ENCODE measurements at places on chromosomes 6 and 20. TPM values are rescaled to one million over a fixed set of nuclear protein-coding genes. Genes with fewer than 3 reads are reported as not detected.

PKHD1 gene
- total RNA-seq: 0.53 TPM

SIRT5 gene
- total RNA-seq: 11.4 TPM

ARMC12 gene
- not detected for total RNA-seq

MTO1 gene
- 17.7 TPM for total RNA-seq

TAP2 gene
- total RNA-seq: 36.1 TPM

LAMA2 gene
- 0.58 TPM for total RNA-seq

DUSP22 gene
- 44.1 TPM for total RNA-seq

TMEM244 gene
- total RNA-seq: not detected

TINAG gene
- total RNA-seq: 4.8 TPM

PHF3 gene
- total RNA-seq: 33.9 TPM

TNF gene
- 4.4 TPM for total RNA-seq

ITPR3 gene
- total RNA-seq: 66.6 TPM

GLP1R gene
- not detected for total RNA-seq

FAM83C gene
- total RNA-seq: not detected

FUCA2 gene
- 74.3 TPM for total RNA-seq

KCNB1 gene
- total RNA-seq: not detected

MYCT1 gene
- total RNA-seq: 156 TPM

PRND gene
- 67.7 TPM for total RNA-seq

POU3F2 gene
- not detected for total RNA-seq

BMP6 gene
- 123 TPM for total RNA-seq

HLA-G gene
- total RNA-seq: not detected

OR12D3 gene
- not detected for total RNA-seq

FERMT1 gene
- total RNA-seq: 1.2 TPM

TNFAIP3 gene
- total RNA-seq: 31.2 TPM

EFCAB8 gene
- not detected for total RNA-seq

DOK5 gene
- 1.5 TPM for total RNA-seq

NR2E1 gene
- not detected for total RNA-seq

SLC44A4 gene
- 0.05 TPM for total RNA-seq

NINL gene
- total RNA-seq: 9.7 TPM

DSP gene
- total RNA-seq: 20.6 TPM

LY6G6C gene
- total RNA-seq: not detected

F13A1 gene
- total RNA-seq: not detected

TREML1 gene
- total RNA-seq: not detected

MCCD1 gene
- total RNA-seq: not detected

MAP3K7 gene
- total RNA-seq: 24.4 TPM

GHRH gene
- not detected for total RNA-seq

PTK6 gene
- total RNA-seq: not detected

ACOT13 gene
- total RNA-seq: 15.1 TPM

CYP39A1 gene
- total RNA-seq: not detected

CDSN gene
- total RNA-seq: not detected

SPINT3 gene
- not detected for total RNA-seq

C20orf141 gene
- not detected for total RNA-seq

RBM24 gene
- total RNA-seq: 5.5 TPM

COL10A1 gene
- not detected for total RNA-seq

SIRPD gene
- 0.19 TPM for total RNA-seq

PRICKLE4 gene
- 6.4 TPM for total RNA-seq

BMP2 gene
- total RNA-seq: 26.9 TPM

SCRT2 gene
- total RNA-seq: not detected

TCF19 gene
- 10.0 TPM for total RNA-seq

ZNF334 gene
- total RNA-seq: 0.73 TPM

Data from glomerular endothelial cell (primary cell).